ENCODE measurements at places on chromosomes 12 and 14.

DNA sequence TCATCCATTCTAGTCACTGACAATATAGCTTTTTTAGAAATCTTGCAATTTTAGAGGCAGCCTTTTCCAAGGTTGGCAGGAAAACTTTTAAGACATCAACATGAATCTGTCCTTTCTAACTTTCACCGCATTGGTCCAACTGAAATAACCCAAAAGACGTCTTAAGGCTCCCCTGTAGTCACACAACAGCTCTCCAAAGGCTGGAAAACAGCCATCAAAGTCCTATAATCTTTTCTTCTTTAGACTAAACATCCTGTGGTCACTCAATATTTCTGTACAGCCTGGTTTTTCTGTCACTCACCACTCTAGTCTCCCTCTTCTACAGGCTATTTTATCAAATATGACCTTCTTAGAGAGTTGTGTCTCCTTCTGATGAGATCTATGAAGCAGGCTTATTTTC lies 4.5 kb upstream of the PTPRB start:
- no peak for DNase-seq

- no peak for DNase-seq
These were observed 87.2 kb downstream of the PAPLN start for GRCh38 chr14:73324533-73324932.

GRCh38 chr12:114949058-114949820 lies 265.3 kb upstream of the TBX3 start:
- DNase-seq, result no peak

- no peak for DNase-seq
These were observed 51.2 kb downstream of the NDUFA12 start for GRCh38 chr12:94952325-94952724.
